ENCODE measurements at places on chromosomes 16 and 17. TPM values are rescaled to one million over a fixed set of nuclear protein-coding genes. Genes with fewer than 3 reads are reported as not detected.

AMDHD2 gene
- 33.6 TPM for total RNA-seq

TMEM204 gene
- total RNA-seq: 25.1 TPM

FOXK2 gene
- 25.1 TPM for total RNA-seq

EVPL gene
- 13.0 TPM for total RNA-seq

KRT9 gene
- not detected for total RNA-seq
